ENCODE measurements at places on chromosomes 1 and 21. TPM values are rescaled to one million over a fixed set of nuclear protein-coding genes. Genes with fewer than 3 reads are reported as not detected.

Gene AADACL4
- 0.11 TPM for total RNA-seq

- no peak for DNase-seq
- no peak overlapping the region for H3K4me3 ChIP-seq
- H3K36me3 ChIP-seq: no peaks in the 10 kb centered on the region
- H3K27ac ChIP-seq: no peak overlapping the region
These were observed 22.1 kb downstream of the CDA start for GRCh38 chr1:20610970-20611369.

GRCh38 chr1:181250038-181250437, 161.5 kb downstream of the IER5 start:
- no peaks in the 10 kb centered on the region for H3K27me3 ChIP-seq
- no peak overlapping the region for H3K27ac ChIP-seq
- no peaks in the 10 kb centered on the region for H3K36me3 ChIP-seq
- H3K4me3 ChIP-seq: no peak overlapping the region
- no peak for DNase-seq

DNA sequence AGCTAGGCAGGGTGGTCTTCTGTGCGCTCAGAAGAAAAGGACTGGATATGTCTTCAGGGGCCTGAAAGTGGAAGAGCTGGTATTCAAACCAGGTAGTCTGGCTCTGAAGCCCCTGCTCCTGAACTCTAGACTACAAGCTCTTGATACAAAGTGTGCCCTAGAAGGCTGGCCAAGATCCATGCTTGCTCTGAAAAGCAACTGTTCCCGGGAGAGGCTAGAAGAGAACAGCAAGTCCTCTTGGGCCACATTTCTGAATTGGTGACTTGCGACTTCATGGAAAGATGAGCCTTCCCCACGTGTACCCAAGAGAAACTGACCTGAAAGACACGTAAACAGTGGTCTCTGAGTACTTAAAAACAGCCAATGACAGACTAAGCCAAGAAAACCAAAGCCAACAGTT, 123.3 kb upstream of the GRIK3 start:
- H3K4me1 ChIP-seq: peaks cover 5% of the 10 kb centered on the region
- H3K27me3 ChIP-seq: no peaks in the 10 kb centered on the region
- no peaks in the 10 kb centered on the region for H3K36me3 ChIP-seq
- H3K27ac ChIP-seq: no peak overlapping the region

GRCh38 chr1:96842215-96842614, 120.6 kb downstream of the PTBP2 start:
- no peaks in the 10 kb centered on the region for H3K27me3 ChIP-seq
- no peak overlapping the region for H3K4me3 ChIP-seq
- H3K4me1 ChIP-seq: no peaks in the 10 kb centered on the region
- no peak overlapping the region for H3K27ac ChIP-seq
- H3K36me3 ChIP-seq: no peaks in the 10 kb centered on the region
- DNase-seq: no peak

- H3K27me3 ChIP-seq: no peaks in the 10 kb centered on the region
- H3K27ac ChIP-seq: no peak overlapping the region
- H3K4me1 ChIP-seq: peaks cover 9% of the 10 kb centered on the region
- H3K36me3 ChIP-seq: no peaks in the 10 kb centered on the region
These were observed 29.3 kb upstream of the PCP4 start for GRCh38 chr21:39837861-39838359.

GRCh38 chr1:33762962-33763361, 100.9 kb upstream of the HMGB4 start:
- no peaks in the 10 kb centered on the region for H3K4me1 ChIP-seq
- no peak overlapping the region for H3K4me3 ChIP-seq
- no peaks in the 10 kb centered on the region for H3K27me3 ChIP-seq
- no peak for DNase-seq
- no peaks in the 10 kb centered on the region for H3K36me3 ChIP-seq
- no peak overlapping the region for H3K27ac ChIP-seq
